ENCODE measurements at places on chromosomes 13 and 19. TPM values are rescaled to one million over a fixed set of nuclear protein-coding genes. Genes with fewer than 3 reads are reported as not detected.

DNA sequence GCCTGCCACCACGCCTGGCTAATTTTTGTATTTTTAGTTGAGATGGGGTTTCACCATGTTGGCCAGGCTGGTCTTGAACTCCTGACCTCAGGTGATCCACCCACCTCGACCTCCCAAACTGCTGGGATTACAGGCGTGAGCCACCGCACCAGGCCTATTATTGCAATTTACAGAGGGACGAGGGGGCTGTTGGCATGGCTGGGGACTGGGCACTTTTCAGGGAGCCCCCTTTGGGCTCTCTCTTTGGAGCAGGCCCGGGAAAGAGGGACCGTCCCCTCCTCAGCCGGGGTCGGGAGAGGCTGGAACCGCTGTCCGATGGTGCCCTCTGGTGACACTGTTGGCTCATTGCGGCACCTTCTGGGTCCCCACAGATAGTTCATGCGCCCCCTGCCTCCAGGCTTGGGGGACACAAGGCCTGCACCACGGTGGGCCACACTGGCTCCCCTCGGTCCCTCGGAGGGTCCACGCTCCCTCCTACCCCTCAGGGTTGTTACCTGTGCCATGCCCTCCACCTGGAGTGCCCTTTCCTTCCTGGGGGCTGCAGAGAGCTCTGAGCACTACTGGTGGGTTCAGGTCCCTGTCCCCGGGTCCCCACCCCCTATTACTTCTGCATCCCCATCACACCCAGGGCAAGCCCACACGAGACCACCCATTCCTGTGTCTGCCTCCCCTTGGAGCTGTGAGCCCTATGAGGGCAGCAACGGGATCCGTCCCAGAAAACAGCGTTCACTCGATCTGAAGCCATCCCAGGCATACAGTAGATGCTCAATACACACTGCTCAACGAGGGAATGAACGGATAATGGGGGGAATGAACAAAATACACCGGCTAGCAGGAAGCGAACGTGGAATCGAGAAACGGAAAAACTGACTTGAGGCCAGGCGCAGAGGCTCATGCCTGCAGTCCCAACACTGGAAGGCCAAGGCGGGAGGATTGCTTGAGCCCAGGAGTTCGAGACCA is 12.5 kb downstream of the FEM1A start:
- ATAC-seq = peak; percentile 9

GRCh38 chr13:49560270-49561061 is 24.9 kb downstream of the RCBTB1 start:
- ATAC-seq = no peak

- ATAC-seq = peak; percentile 38
Observed at GRCh38 chr13:24747248-24748060, 16.5 kb upstream of the RNF17 start.

DNA sequence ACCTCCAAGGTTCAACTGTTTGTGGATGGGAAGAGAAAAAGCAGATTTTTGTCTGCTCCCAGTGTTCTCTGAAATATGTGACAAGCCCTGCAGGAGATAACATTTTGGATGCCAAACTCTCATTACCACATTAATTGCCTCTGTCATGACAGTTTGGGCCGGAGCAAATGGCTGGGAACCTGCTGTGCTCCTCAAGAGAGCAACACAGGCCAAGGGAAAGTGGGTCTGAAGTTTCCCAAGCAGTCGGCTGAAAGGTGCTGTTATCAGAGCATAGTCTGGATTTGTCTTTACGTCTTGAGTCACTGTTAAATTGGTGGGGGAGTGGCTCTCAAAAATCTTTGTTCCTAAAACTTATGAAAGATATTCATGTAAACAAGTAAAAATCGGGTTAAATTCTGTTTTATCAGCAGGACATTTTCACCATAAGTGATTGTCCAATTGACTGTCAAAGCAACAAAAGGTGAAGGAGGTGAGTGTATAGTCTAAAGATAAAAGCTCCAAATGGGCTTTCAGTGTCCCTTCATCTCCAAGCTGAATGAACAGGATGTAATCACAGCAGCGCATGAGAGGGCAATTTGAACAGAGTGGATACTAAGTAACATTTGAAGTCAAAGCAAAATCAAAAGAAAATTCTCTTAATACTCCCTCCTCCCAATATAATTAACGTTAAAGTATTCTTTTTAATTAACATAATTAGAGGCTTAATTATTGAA is 844.8 kb downstream of the PCDH17 start:
- no peak for ATAC-seq

- peak; percentile 35 for ATAC-seq
Observed at GRCh38 chr19:46283771-46284170, 13.1 kb upstream of the HIF3A start.

DNA sequence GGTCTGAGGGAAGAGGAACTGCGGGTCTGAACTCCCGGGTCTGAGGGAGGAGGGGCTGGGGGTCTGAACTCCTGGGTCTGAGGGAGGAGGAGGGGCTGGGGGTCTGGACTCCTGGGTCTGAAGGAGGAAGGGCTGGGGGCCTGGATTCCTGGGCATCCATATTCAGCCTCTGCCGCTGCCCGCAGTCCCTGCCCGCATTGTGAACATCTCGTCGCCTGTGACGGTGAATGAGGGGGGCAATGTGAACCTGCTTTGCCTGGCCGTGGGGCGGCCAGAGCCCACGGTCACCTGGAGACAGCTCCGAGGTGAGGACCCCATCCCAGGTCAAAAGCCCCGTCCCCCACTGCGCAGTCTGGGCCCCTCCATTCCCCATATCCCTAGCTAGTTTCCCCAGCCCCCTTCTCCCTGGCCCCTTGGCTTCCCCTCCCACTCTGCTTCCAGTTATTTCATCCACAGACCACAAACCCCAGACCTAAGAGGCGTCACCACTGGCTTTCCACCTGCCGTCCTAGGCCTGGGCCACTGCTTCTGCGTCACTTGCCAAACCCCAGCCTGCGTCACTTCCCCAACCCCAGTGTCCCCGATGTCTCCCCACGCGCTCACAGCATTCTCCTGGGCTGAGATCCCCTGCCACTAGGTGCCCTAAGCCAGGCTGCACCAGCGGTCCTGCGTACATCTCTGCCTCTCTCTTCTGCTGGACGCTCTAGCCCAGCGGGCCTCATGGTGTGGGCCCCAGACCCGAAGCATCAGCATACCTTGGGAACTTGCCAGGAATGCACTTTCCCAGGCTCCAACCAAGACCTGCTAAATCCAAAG is 13.9 kb downstream of the IGLON5 start:
- ATAC-seq = peak; percentile 1

STARD13 gene
- total RNA-seq = 2.3 TPM

GPR183 gene
- total RNA-seq = 0.76 TPM

GRCh38 chr19:46661735-46662592 is 982 bp upstream of the DACT3 start:
- ATAC-seq = peak; percentile 66

IGFL4 gene
- 0.24 TPM for total RNA-seq

DNA sequence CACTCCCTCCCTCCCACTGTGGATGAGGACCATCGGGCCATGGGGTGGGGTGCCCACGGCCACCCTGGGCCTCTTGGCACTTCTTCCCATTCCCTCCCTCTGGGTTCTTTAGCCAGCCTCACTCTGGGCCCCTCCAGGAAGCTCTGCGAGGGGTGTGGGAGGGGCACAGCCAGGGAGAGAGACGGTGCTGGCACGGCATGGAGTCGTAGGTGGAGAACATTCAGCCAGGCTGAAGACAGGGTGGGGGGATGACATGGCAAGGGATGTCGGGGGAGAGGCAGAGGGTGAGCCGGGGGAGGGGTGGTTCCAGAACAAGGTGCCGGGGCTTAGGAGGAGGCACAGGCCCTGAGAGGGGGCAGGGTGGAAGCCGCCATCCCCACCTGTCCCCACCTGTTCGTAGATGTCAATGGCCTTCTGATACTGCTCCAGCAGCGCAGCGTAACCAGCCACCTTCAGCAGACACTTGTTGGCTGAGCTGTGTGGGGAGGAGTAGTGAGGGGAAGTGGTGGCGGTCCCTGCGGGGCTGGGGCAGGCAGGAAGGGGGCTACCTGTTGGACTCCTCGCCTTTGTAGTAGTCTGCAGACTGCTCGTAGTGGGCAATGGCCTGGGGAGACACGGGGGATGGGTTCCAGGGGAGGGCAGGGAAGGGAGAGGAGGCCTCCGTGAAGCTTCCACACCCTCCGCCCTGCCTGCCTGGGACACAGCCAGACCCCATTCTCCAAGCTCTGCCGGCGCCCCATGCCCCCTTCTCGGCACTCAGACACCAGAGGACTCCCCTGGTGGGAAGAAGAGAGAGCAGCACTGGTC is 8.8 kb upstream of the KPTN start:
- ATAC-seq = peak; percentile 3

- ATAC-seq = no peak
Observed at GRCh38 chr13:68666774-68667397, 1436.8 kb upstream of the PCDH9 start.

CEACAM8 gene
- total RNA-seq = not detected

DNA sequence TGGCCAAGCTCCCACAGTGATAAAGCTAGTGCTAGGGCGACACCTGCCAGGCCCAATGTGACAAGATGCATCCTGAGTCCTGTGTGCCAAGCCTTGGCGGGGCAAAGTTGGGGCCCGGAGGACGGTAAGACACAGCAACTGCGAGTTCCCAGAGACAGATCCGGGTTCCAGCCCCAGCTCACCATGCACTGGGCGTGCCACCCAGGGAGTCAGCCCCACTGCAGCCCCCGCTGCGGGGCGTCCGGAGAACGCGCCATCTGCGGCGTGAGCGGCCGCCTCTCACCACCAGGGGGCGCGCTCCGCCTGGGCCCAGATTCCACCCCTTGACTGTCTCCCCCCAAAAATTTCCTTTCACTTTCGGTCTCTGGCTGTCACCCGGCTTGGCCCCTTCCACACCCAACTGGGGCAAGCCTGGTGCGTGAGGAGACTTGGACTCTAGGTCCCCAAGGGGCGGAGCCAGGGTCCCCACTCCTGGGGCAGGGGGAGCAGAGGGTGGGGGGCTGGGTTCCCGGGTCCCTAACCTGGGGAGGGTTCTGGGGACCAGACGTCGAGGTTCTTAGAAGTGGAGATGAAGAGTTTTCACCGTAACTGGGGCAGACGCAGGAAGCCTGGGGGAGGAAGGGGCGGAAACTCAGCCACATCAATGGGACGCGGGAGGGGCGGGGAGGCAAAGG is at the start of gene FLT3LG:
Gene FLT3LG, plus strand, starts transcription at position 348 of the 674 bp plus-strand sequence. CDS start 425 bp downstream, outside the sequence.
- ATAC-seq = peak; percentile 59

MYADM gene
- 6.9 TPM for total RNA-seq

FPR3 gene
- 1.00 TPM for total RNA-seq

DNA sequence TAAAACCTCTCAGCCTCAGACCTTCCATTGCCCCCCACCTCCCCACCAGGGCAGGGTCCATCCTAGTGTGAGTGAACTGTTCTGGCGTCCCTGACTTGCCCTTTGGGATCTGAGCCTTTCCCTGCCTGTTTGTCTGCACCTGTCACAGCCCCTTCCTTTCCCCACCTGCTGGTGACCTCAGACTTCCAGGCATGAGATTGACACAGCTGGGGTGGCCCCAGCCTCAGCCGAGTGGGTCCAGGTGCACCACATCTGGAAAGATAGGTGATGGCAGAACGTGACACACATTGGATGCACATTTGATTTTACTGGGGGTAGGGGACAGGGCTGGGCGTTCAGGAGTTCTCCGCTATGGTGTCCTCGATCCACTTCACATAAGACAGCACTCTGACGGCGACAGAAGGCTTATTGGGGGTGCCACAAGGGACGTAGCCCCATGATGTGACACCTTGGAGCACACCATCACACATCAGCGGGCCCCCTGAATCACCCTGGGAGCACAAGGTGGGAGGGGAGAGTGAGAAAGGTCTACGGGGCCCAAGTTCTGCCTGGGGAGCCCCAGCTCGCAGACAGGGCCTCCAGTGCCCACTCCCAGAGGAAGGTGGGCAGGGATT is 4.6 kb downstream of the KLK1 start:
- ATAC-seq = no peak

HSH2D gene
- 1.3 TPM for total RNA-seq

- ATAC-seq = no peak
Observed at GRCh38 chr13:57672168-57672567, 40.6 kb downstream of the PCDH17 start.

FCHO1 gene
- 0.76 TPM for total RNA-seq

GRCh38 chr19:4057931-4058692 is 8.6 kb downstream of the ZBTB7A start:
- peak; percentile 58 for ATAC-seq

ANKRD24 gene
- 0.08 TPM for total RNA-seq

GRCh38 chr13:106177146-106177545 is 358.3 kb downstream of the EFNB2 start:
- ATAC-seq = peak; percentile 23

ZNF880 gene
- total RNA-seq = 3.5 TPM

DNA sequence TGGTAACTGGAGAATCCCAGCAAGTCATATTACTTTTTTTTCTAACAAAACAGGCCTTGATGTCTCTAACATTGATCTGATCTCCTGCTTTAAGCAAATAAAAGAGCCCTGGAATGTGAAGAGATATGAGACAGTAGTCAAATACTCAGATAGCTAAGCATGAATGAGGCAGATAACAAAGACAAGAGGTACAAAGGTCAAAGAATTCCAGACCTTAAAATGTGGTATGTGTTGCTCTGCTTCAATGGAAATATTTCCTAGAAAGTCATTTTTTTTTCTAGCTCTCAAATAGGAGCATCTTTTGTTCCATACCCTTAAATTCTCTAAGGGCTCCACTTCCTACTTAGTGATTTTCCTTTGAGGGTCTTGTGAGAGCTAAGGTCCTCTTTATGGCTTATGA is 54.6 kb downstream of the ZNF254 start:
- no peak for ATAC-seq

DNA sequence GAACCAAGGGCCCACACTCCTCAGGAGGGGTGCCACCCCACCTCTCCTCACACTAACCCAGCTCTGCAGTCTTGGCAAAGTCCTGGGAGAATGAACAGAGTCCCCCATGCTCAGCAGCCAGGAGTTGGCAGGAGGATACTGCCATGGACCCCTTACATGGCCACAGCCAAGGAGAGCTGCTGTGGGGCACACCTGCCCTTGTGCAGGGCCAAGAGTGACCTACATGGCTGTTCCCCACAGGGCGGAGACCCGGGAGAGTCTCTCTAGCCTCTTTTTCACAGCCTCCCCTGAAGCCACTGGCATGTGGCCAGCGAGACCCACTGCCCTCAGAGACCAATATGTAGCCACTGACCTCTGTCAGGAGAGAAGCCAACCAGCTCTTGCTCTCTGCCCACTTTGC is 45.9 kb upstream of the VSTM2B start:
- no peak for ATAC-seq

- ATAC-seq = no peak
Observed at GRCh38 chr13:100022798-100023197, 41.2 kb downstream of the ZIC2 start.

LRRC8E gene
- 11.6 TPM for total RNA-seq

Measured in esophagus mucosa (tissue), 1 donor.